NCI-H1930 (cell line): ENCODE measurements at places on chromosomes 11 and 22.
A peak's percentile ranks its signal among the peaks of the same experiment; 100 is the strongest.

GRCh38 chr11:74370123-74370522 is 28.1 kb downstream of the PGM2L1 start:
- no peak for DNase-seq

GRCh38 chr11:66708701-66709100 is 20.3 kb downstream of the SPTBN2 start:
- DNase-seq, result no peak

DNA sequence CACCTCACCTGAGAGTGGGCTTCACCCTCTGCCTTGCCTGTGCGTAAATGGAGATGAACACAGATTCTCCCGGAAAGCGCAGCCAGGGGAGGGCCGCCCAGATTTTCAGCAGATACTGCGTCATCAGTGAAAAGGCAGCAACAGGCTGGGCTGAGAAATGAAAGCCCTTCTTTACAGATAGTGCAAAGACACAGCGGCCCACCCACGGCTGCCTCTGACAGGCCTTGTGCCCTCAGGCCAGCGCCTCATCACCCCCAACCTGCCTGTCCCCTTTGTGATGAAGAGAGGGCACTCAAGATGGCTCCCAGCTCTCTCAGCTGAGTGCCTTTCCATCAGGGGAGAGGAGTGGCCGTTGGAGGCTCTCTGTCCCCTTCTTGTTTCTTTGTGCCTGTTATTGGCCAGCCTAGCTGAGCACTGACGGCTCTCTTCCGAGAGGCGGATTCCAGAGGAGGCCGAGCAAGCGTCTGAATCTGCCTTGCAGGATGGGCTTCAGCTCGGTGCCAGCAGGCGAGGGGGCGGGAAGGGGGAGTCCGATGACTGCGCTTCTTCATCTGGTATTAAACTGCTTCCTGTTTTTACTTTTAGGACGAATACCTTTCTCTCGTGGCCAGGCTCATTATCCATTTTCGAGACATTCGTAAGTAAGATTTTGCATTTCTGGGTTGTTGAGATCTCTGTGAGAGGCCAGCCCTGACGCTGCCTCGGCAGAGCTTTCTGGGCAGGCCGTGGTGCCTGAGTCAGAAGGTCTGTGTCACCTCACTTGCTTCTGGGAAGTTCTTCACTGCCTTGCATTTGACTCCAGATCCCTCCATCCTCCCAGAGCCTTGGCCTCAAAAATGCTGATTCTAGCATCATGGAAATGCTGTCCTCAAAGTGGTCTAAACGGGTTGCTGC is 43.7 kb downstream of the MED15 start:
- DNase-seq, result no peak

DNA sequence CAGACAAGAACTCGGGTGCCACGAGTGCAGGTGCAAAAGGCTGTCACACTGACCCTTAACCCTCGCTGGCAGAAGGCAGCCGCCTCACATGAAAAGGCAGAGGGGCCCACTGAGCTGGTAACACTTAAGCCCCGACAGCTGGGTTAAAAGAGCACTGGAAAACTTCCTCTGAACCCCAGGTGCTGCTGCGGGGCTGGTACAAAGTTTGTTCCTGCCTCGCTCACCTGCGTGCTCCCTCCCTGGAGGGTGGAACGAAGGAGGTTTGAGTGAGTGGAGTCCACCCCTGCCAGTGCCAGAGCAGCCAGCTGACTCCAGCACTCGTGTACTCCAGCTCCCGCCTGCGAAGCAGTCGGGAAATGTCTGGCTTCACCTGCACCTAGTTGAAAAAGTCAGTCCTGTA is 12.6 kb downstream of the SULT4A1 start:
- no peak for DNase-seq

DNA sequence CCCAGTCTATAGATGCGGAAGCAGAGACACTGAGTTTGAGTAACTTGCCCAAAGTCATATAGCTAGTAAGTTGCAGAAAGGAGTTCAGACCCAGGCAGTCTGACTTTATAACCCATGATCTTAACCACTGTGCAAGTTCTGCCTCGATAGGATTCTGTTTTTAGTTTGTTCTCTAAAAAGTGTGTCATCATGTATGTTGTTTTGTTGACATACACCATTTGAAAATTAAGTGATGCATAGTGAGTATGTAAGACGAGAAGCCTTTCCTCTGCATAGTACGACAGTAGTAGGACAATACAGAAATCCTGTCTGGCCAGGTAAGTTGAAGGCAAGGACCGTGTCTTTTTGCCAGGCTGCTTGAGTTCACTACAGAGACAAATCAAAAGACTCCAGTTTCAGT is 3.3 kb downstream of the ZC3H12C start:
- no peak for DNase-seq

- DNase-seq, result no peak
Measured at GRCh38 chr22:20083891-20084546, 4.0 kb downstream of the DGCR8 start.

- no peak for DNase-seq
Measured at GRCh38 chr11:1653541-1654387, 24.2 kb downstream of the KRTAP5-5 start.

DNA sequence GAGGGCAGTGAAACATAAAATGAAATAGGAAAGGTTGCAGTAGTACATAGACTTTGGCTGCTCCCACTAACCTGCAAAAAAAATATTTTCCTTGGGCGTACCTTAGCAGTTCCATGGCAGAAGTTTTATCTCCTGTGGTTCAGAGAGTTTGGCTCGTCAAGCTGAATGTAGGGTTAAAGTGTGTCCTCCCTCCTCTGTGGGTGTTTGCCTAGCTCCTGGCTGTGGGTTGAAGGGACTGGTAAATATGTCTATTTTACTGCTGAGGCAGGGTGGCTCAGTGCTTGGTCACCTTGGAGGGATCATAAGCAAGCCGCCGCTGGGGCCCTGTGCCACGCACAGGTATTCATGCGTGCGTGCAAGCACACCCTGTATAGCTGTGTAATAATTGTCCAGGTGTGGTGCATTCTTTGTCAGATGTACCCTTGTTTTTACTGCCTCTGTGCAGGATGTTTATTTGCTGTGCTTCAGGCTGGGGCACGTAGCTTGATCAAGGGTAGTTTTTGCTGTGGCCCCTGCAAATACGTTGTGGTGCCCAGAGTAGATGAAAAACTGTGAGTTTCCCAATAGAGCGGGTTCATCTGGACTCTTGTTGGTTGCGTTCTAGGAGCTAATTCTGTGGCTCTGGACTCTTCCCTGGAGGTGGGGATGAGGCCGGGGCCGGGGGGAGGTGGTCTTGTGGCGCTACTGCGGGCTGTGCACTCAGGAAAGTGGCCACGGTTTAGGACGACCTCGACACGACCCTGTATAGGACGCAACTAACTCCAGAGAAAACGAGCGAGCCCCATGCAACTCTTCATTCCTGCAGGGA is 732 bp upstream of the SORL1 start:
- no peak for DNase-seq

GRCh38 chr11:47408598-47409439 is 429 bp downstream of the SLC39A13 start:
- DNase-seq, result no peak

- peak; percentile 88 for DNase-seq
Measured at GRCh38 chr11:12845739-12846358, 163.3 kb upstream of the RASSF10 start.

DNA sequence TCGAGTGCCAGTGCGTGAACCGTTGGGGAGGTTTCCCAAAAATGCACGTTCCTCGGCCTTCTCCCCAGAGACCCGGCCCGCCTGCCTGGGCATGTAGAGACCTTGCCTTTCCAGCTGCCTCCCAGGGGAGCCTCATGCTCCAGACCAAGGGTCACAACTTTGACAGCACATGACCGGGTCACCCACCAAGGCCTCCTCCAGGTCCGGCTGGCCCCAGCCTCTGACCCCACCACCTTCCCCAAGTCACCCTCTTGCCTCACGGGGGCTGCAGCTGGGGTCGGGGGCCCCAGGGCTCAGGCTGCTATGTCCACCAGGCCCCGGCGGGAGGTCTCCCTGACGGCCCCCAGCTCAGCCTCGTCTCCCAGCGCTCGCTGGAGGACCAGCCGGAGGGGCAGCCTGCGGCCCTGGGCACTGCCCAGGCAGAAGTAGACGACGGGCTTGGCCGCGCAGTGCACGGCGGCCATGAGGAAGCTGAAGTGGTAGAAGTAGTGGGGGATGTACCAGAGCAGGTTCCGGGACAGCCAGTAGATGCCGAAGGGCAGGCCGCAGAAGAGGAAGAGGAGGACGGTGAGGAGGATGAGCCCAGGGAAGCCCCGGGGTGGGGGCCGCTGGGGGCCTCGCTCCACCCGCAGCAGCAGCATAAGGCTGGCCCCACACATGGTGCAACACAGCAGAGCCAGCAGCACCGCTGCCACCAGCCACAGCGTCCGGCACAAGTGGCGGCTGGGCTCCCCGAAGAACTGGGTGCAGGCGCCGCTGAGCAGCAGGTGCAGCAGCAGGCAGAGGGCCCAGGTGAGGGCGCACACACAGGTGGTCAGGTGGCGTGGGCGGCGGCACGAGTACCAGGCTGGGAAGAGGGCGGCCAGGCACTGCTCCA is 4.4 kb downstream of the MRGPRE start:
- DNase-seq, result no peak

GRCh38 chr11:86174101-86175046 is 70.2 kb upstream of the EED start:
- no peak for DNase-seq

DNA sequence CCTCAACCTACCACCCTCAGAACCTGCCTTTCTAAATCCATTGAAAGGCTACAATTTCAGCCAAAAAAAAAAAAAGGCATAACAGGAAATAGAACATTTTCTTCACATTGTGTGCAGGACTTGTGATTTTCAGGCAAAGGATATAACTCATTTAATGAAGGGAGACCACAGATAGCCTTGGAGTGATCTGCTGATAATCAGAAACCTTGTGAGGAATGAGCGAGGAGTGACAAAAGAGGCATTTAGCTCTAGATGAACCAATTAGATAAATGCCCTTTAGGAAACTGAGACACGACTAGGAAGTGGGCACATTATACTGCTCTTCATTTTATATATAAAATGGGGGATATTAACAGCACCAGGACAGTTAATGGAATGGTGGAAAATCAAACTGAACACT is 216.5 kb upstream of the GRIA4 start:
- no peak for DNase-seq

- no peak for DNase-seq
Measured at GRCh38 chr11:122085264-122085663, 30.8 kb downstream of the BLID start.

DNA sequence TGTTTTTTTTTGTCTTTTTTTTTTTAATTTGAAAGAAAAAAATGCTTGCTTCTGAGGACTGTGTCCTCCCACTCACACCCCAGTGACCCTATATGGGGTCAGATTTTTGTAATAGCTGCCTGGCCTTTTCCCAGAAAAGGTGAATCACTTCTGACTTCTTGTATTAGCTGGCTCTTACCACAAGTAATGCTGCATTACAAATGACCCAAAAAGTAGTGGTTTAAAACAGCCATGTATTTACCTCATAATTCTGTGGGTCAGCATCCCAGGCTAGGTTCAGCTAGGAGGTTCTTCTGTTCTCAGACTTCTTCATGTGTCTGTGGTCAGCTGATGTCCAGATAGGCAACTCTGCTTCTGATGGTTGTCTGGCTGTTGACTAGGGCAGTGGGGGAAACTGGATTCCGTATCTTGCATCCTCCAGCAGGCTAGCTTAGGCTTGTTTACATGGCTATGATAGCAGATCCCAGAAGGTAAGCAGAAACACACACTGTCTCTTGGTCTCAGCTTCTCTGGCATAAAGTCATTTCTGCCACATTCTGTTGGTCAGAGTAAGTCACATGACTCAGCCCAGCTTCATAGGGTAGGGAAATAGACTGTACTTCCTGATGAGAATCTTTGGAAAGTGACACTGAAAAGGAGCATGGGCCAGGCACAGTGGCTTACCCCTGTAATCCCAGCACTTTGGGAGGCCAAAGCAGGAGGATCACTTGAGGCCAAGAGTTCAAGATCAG is 19.5 kb downstream of the LHFPL7 start:
- DNase-seq, result no peak

DNA sequence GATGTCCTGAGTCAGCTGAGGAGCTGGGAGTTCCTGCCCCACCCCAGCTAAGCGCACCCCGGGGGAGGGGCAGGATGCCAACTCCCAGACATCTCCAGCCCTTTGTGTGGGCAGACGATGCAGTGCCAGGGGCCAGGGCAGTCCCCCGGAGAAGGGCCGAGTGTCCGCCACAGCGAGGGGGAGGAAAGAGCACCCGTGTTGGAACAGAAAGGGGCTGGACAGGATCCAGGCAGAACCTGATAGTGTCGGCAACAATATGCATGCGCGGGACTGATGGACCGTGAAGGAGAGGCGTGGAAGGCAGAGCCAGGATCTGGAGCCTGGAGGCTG is 1434.7 kb downstream of the BRD1 start:
- no peak for DNase-seq

GRCh38 chr11:13386567-13386966 is 76.5 kb downstream of the BTBD10 start:
- no peak for DNase-seq

- no peak for DNase-seq
Measured at GRCh38 chr11:117874910-117875381, 1.5 kb downstream of the FXYD6 start.

- DNase-seq, result no peak
Measured at GRCh38 chr11:43135966-43136534, 175.7 kb upstream of the API5 start.

DNA sequence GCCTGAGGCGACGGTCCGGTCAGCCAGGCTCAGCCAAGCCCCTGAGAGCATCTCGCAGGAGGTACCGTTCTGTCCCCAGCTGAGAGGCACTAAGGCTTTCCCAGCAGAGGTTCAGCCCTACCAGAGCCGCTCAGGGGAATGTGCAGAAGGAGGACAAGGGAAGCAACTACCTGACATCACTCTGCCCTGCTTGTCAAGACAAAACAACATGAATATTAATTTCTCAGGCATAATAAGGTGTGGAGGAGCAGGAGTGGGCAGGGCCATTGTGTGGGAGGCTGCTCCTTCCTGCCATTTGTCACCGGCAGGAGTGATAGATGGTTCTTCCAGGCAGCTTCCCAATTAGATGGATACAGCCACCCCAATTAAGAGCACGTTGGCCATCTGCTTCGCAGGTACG is 181.4 kb downstream of the KIRREL3 start:
- no peak for DNase-seq

DNA sequence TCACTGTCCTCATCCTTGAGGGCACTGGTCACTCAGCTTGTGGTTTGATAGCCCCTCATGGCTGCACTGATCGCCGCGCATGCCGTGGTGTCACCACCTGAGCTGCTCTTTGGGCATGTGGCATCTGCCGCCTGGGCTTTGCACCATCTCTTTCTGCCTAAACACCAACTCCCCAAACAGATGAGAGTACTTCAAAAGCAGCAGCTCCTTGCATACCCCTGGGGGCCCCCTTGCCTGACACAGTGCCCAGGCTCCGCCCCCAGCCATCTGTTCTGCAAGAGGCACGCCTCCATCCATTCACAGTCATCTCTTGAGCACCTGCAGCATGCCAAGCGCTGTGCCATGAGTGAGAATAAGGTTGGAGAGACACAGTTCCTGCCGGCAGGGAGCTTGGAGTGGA is 104.5 kb upstream of the B3GAT1 start:
- no peak for DNase-seq

GRCh38 chr11:14974515-14975251 is 2.5 kb upstream of the CALCA start:
- DNase-seq, result no peak

- no peak for DNase-seq
Measured at GRCh38 chr11:34655335-34656008, 34.6 kb downstream of the EHF start.
